ENCODE measurements at places on chromosomes 2 and 18. TPM values are rescaled to one million over a fixed set of nuclear protein-coding genes. Genes with fewer than 3 reads are reported as not detected.

The FBXO48 gene
- 0.61 TPM for total RNA-seq

The C1QL2 gene
- total RNA-seq, result 0.15 TPM

The QPCT gene
- total RNA-seq, result 27.2 TPM

The GPR155 gene
- 1.1 TPM for total RNA-seq

The DSG2 gene
- under 0.01 TPM for total RNA-seq

The STK11IP gene
- total RNA-seq, result 7.3 TPM

The ELOA2 gene
- not detected for total RNA-seq

The HOXD3 gene
- total RNA-seq, result 4.2 TPM

The MAIP1 gene
- 28.9 TPM for total RNA-seq

The LDLRAD4 gene
- total RNA-seq, result 0.65 TPM

The SCYGR4 gene
- total RNA-seq, result not detected

The RELCH gene
- 14.6 TPM for total RNA-seq

The IL36A gene
- total RNA-seq, result not detected

The LYPD6 gene
- 7.4 TPM for total RNA-seq

The COBLL1 gene
- total RNA-seq, result 26.0 TPM

The DSG3 gene
- total RNA-seq, result not detected

The DUSP2 gene
- total RNA-seq, result 0.65 TPM

The HEATR5B gene
- 27.9 TPM for total RNA-seq

The SCN9A gene
- total RNA-seq, result 2.6 TPM

The LAMA3 gene
- total RNA-seq, result 3.3 TPM

Data from epithelial cell of umbilical artery (primary cell).